ENCODE measurements at places on chromosomes 12 and 14. TPM values are rescaled to one million over a fixed set of nuclear protein-coding genes. Genes with fewer than 3 reads are reported as not detected.

NPAS3 gene
- total RNA-seq, result 0.17 TPM

CIROP gene
- total RNA-seq, result 1.7 TPM

MAP1LC3B2 gene
- 0.87 TPM for total RNA-seq

LAG3 gene
- 0.15 TPM for total RNA-seq

EML1 gene
- total RNA-seq, result 72.9 TPM

OR4N2 gene
- 0.17 TPM for total RNA-seq

FOXN4 gene
- not detected for total RNA-seq

CLEC2B gene
- total RNA-seq, result 19.3 TPM

KLHL33 gene
- 0.17 TPM for total RNA-seq

IGF1 gene
- total RNA-seq, result 0.83 TPM

KCNH3 gene
- total RNA-seq, result under 0.01 TPM

MDM2 gene
- 137 TPM for total RNA-seq

DTX3 gene
- total RNA-seq, result 16.9 TPM
